ENCODE measurements at places on chromosomes 2 and 18.

DNA sequence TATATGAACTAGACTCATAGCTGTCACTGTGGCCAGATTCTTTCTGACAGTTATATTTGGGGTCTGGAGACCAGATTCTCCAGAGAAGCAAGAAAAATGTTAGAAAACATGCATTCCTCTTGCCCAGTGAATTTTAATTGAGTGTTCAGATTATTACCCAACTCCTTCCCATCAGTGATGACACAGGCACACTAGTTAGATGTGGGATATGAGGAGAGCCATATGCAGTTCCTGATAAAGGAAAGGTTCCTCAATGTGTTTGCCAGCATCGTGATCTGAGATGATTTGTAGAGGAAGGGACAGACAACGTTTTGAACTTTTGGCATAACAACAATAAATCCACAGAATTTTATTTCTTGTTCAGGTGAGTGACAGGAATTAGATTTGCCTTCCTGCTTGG, 308.6 kb downstream of the PIEZO2 start:
- DNase-seq = no peak

DNA sequence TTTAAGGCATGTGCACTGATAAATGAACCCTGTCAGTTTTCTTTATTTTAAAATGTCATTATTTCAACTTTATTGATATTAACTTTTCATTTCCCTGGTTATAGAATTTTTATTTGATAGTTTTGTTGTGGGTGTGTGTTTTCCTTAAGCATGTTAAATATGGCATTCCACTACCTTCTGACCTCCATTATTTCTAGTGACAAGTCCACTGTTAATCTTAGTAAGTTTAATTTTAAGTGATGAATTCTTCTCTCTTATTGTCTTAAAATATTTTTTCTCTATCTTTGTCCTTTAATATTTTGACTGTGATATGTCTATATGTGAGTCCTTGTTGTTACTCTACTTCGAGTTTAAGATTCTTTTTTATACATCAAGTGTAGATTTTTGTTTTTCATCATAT, 685.7 kb downstream of the GALR1 start:
- DNase-seq = no peak

- DNase-seq = no peak
Observed at GRCh38 chr18:53764086-53764485, 460.4 kb downstream of the MBD2 start.

DNA sequence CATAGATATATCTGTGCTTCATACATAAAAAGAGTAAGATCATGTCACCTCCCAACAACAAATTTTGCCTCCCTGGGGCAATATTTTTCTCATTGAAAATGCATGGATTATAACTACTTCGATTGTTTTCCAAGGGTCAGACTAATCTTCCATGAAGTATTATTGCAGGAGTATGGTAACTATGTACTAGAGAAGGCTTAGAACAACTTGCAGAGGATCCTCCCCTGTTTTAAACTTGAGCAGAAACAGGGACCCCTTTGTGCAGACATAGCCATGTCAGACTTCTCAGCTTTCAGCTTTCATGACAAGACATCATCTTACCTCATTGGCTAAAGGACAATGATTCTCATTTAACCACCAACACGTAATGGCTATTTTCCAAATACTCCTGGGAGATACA, 13.2 kb upstream of the RAB27B start:
- DNase-seq = no peak

- DNase-seq = no peak
Observed at GRCh38 chr18:34126121-34126520, 98.6 kb downstream of the NOL4 start.

GRCh38 chr2:225748609-225749008, 349.1 kb downstream of the NYAP2 start:
- DNase-seq = no peak

- DNase-seq = no peak
Observed at GRCh38 chr2:218036371-218036770, 32.7 kb upstream of the RUFY4 start.

GRCh38 chr2:104701411-104701911, 152.5 kb upstream of the POU3F3 start:
- no peak for DNase-seq

DNA sequence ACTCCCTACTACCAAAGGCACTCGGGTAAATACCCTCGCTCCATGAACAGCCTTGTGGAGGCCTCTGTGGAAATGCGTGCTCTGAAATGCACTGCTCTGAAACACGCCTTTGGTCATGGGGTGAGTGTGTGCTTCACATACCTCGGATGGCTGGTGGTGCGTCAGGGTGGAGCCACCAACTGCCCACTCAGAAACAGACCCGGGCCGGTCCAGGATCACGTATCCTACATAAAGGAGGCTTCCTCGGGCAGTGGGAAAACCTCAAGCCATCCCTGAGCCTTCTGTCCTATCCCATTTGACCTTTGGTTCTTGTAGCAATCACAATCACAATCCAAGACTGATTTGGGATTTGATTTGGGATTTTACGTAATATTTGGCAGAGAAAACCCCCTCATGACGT, 53.5 kb upstream of the ZNF516 start:
- no peak for DNase-seq

DNA sequence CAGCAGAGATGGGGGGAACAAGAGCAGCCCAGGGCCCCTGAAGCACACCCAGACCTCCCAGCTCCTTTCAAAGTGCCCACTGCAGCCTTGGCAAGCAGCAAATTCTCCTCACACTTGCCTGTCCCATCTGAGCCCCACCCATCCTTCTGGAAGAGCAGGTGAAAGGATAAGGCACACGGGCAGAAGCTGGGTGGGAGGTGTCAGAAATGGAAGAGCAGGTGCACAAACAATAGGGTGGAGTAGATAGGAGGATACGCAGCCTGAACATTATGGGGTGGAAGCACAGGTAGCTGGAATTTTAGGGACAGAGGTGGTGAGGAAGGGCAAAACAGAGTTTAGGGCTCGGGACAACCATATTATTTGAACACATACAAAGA, 69.2 kb downstream of the TNS1 start:
- no peak for DNase-seq

DNA sequence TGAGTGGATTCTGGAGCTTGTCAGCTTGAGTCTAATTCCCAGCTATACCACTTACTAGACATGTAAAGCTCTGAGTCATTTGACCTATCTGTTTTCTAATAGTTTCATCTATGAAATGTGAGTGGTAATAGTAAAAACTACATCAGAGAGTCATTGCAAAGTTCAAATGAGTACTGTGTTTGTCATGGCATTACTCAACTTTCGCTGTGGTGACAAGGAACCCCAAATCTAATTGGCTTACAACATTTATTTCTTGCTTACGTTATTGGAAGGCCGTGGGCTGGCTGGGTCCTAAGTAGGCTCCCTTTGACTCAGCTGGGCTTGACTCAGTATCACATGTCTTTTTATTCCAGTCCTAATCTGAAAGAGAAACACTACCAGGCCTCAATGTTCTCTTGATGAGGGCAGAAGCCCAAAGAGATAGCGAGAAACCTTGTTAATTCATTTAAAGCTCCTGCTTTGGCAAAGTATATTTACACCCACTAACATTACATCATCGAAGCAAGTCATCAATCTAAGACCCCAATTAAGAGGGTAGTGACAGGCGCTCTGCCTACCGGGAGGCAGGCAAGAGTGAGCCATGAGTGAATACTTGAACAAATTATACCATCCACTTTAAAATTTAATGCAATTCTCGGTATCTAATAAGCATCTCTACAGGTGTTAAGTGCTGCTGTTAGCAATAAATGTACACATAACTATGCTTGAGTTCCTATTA, 431.8 kb upstream of the SPHKAP start:
- DNase-seq = peak; percentile 93

DNA sequence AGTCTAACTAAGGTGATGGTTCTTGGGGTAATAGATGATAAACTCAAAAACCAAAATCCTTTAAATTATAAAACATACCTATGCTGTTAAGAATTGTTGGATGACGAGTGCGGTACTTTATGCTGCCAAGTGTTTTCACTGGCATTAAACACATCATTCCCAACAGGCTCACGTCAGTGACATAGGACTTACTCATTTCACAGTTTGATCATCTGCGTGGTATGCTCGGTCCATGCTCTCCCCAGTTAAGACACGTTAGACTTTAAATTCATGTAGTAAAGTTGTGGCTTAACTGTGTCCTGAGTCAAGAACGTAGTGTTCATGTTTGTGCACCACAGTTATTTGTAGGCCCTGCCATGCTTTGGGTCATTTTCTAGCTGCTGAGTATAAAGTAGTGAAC, 125.6 kb upstream of the MYT1L start:
- peak; percentile 12 for DNase-seq

GRCh38 chr2:236531996-236532395, 37.6 kb upstream of the ACKR3 start:
- DNase-seq = no peak

GRCh38 chr2:159226059-159226461, 60.4 kb downstream of the WDSUB1 start:
- peak; percentile 65 for DNase-seq

Data from EH (cell line).